ENCODE measurements at places on chromosomes 3 and 15.

GRCh38 chr3:17505856-17506255 is 236.6 kb downstream of the TBC1D5 start:
- peak; percentile 7 for DNase-seq

- DNase-seq = no peak
Observed at GRCh38 chr3:172218350-172219323, 179.3 kb downstream of the FNDC3B start.

GRCh38 chr15:79071901-79072300 is 18.7 kb downstream of the RASGRF1 start:
- no peak for DNase-seq

GRCh38 chr15:78626381-78626995 is 5.7 kb upstream of the CHRNA3 start:
- DNase-seq = no peak

GRCh38 chr3:152621006-152621868 is 213.7 kb upstream of the P2RY1 start:
- DNase-seq = no peak

DNA sequence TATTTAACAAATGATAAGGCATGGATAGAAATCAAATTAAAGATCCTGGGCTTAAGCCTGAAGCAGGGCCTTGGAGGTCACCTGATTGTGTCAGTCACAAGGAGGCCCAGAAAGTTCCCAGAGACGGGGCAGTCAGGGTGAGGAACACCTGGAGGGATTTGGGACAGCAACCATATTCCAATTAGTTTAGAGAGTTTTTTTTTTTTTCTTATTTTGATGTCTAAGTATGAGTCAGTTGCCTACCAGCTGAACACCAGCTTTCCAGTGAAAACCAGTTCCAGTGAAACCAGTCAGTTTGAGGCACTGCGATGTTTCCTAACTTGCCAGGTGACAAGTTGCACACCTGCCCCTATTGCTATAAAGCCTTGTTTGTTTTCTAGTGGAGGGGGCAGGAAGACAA is 350.7 kb upstream of the AZI2 start:
- no peak for DNase-seq

DNA sequence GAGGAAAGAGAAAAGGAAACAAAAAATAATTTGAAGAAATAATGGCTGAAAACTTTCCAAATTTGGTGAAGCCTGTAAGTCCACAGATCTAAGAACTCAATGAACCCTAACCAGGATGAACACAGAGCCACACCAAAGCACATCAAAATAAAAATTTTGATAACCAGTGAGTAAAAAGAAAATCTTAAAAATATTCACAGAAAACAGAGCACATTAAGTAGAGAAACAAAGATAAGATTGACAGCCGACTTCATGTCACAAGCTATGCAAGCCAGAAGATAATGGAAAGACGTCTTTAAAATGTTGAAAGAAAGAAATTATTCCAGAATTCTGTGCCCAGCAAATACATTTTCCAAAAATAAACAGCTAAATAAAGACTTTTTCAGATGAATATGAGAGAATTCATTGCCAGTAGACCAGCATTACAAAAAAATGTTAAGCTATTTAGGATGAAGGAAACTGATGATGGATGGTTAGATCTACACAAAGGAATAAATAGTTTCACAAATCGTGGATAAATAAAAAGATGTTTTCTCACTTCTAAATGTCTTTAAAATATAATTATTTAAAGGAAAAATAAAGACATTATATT is 140.2 kb upstream of the SKOR1 start:
- no peak for DNase-seq

DNA sequence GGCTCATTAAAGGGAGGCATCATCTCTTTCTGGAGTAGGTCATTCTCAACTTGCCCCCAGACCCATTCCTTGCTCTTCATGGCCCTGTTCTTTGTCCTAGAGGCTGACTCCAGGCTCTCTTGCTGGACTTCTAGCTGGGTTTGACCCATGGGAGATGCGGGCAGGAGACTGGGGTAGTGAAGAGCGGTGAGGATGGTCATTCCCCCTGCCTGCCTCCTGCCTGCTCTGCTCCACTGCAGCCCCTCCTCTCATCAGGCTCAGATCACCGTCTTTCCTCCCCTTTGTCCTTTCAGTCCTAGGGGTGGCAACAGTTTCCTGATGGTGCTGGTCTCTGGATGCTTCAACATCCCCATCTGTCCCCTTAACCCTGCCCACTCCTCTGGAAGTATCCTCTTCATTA is 170.9 kb downstream of the ABHD5 start:
- no peak for DNase-seq

GRCh38 chr3:125261031-125261430 is 48.5 kb upstream of the SLC12A8 start:
- DNase-seq = no peak

DNA sequence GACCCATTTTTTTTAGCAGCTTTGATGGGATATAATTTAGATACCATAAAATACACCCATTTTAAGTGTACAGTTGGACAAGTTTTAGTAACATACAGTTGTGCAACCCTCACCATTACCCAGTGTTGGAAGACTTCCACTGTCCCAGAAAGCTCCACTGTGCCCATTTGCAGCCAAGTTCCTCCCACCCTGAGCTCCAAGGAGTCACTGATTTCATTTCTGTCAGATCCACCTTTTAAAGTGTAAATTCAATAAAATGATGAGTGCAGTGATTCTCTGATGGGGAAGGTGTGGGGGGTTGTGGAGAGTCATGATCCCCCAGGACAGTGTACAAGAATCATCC is 93.2 kb upstream of the IGF1R start:
- no peak for DNase-seq

GRCh38 chr3:46843508-46843907 is 19.7 kb downstream of the MYL3 start:
- no peak for DNase-seq

GRCh38 chr3:79306934-79307570 is 460.7 kb downstream of the ROBO1 start:
- DNase-seq = no peak

DNA sequence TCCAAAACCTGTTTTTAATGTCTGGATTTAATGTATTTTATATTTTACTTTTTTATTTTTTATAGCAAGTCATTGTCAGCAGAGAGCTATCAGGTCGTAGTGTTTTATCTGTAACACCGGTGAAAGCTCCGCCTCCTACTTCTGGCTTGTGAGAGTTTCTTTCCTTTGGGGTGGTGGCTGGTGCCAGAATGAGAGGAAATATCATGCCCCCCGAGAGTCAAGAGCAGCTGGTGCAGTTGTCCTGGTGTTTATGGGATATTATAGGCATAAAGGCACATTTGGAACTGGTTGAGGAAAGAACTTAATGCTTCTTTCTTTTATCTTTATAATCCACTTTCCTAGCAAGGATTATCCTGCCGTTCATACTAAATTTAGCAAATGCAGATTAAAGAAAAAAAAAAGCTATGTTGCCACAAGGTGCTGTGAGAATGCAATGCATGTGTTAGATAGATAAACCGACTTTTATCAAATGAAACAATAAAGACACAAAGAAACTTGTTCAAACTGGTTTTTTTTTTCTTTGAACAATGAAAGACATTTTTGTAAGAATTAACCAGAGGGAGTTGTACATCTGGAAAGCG is 260.1 kb upstream of the PLSCR5 start:
- no peak for DNase-seq

- DNase-seq = no peak
Observed at GRCh38 chr3:53140847-53141845, 10.9 kb upstream of the RFT1 start.

GRCh38 chr3:31343075-31343474 is 189.7 kb upstream of the STT3B start:
- DNase-seq = no peak

- no peak for DNase-seq
Observed at GRCh38 chr15:72890043-72890442, 106.5 kb upstream of the ADPGK start.

DNA sequence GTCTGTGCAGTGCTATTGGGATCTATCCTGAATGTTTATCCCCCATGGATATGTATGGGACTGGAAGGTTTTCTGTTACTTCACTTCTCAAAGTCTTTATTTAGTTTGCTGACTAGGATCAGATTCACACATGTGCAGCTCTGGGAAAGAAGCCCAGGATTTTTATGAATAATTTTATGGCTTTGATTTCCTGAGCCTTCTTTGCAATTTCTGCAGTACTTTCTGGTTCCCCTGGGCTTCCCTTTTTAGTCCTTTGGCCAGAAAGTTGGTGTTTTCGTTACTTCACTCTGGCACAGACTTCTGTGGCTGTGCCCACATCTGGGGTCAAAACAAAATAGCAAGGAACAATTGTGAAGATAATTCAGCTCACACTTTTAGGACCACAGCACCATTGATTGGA is 721.0 kb downstream of the OTOL1 start:
- DNase-seq = no peak

- DNase-seq = no peak
Observed at GRCh38 chr15:100109486-100110035, 232.2 kb downstream of the ADAMTS17 start.

GRCh38 chr3:31532587-31533168 is at the start of gene STT3B:
TSS of gene STT3B (plus strand) at chr3:31532925. CDS start at chr3:31532999, 74 bp downstream.
- DNase-seq = peak; percentile 33

DNA sequence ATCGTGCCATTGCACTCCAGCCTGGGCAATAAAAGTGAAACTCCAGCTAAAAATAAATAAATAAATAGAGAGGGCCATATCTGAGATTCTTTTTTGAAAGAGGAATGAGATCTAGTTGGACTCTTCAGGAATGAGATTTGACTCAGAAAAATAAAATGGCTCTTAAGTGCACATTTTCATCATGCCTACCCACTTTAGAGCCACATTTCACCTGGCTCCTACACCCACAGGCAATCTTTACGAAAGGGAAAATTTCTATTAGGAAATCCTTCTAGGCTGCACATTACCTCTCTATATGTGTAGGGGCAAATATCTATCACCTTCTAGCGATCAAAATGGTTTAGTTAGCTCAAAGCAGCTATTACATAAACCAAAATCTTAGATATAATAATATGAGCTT is 16.9 kb upstream of the NLGN1 start:
- DNase-seq = no peak

DNA sequence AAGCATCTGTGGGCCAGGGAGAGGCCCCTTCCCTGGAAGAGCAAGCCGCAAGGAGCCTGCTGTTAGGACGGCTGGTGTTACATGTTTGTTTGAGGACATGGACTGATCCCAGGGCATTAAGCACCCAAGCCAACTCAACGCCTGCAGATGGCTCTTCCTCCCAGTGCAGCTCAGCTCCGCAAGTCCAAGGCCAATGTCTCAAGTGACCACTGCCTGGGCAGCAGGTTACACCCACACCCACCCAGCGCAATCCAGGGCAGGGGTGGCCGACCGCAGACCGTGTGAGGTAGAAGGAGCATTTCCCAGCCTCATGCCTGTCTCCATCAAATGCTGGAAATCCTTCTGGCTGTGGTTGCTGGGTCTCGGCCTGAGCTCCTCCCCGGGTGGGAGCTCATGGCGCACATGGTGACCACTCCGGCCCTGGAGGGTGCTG is 14.5 kb downstream of the GP5 start:
- no peak for DNase-seq

- DNase-seq = no peak
Observed at GRCh38 chr3:142909282-142909681, 20.4 kb upstream of the PCOLCE2 start.

- no peak for DNase-seq
Observed at GRCh38 chr15:27668471-27669220, 430.5 kb downstream of the OCA2 start.

DNA sequence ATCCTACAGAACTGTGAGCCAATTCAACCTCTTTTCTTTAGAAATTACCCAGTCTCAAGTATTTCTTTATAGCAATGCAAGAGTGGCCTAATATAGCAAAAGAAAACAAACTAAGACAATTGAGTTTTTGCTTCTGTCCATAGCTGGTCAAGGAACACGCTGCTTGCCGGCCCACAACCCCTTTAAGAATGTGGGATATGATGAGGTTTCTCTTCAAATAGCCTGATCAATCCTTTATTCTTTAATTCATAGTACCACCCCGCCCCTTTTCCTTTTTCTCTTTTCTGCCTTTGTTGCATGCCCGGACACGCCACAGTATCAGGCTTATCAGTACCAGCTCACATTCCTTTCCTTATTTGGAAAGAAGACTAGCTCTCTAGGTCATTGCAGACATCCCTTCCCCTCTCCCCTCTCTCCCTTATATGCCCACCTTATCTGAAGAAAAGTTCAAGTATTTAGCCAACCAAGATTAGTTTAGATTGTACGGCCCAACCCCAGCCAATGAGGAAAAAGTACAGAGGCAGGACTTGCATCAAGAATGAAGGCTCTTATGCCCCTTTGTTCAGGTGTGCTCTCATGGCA is 404.5 kb downstream of the OCA2 start:
- DNase-seq = no peak

DNA sequence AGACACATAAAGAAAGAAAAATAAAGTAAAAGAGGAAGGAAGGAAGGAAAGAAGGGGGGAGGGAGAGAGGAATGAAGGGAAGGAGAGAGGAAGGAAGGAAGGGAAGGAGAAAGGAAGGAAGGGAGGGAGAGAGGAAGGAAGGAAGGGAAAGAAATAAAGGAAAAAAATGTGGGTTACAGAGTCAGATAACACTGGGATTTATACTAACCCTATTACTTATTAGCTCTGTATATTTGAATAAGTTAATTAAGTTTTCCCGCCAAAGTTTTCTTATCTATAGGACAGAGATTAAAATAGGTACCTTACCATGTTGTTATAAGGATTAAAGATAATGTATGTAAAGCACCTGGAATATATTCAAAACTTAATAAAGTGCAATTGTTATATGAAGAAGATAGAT is 439.3 kb upstream of the KCNMB2 start:
- no peak for DNase-seq

DNA sequence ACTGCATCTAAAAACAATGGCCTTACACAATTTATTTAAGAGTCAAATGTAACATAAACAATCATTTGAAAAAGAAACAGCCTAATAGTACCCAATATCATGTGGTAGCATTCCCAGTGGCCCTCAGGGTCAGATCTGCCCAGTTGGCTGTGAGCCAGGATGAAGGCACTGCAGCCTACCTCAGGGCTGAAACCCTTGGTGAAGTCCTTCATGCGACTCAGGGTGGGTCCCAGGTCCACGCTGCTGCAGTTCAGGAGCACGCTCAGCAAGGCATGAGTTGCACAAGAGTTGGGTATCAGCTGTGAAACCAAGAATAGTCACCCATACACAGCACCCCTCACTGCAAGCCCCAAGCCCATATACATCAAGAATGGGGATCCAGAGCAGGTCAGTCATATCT is 37.1 kb downstream of the SEMA3G start:
- DNase-seq = no peak

- DNase-seq = no peak
Observed at GRCh38 chr3:6601374-6601773, 259.5 kb upstream of the GRM7 start.

All from HTR-8/SVneo (cell line).